ENCODE measurements at places on chromosomes 16 and 17. TPM values are rescaled to one million over a fixed set of nuclear protein-coding genes. Genes with fewer than 3 reads are reported as not detected.

Gene MYO1D
- 36.9 TPM for total RNA-seq

Gene PTX4
- not detected for total RNA-seq

Gene ZG16
- total RNA-seq: not detected

Gene ACSM2A
- total RNA-seq: not detected

Gene WNT9B
- total RNA-seq: 0.98 TPM

Gene CCL17
- total RNA-seq: not detected

Gene SPATA32
- 0.24 TPM for total RNA-seq

Gene JPH3
- 26.4 TPM for total RNA-seq

Gene PPP1R27
- not detected for total RNA-seq

GRCh38 chr17:4073983-4074830 is 68.6 kb downstream of the ZZEF1 start:
- H3K4me1 ChIP-seq: no peaks in the 10 kb centered on the region
- no peak for DNase-seq
- no peak overlapping the region for H3K27ac ChIP-seq
- no peak overlapping the region for H3K4me3 ChIP-seq

GRCh38 chr16:11449716-11450115 is 104.5 kb downstream of the RMI2 start:
- no peak overlapping the region for H3K4me3 ChIP-seq
- peaks cover 2% of the 10 kb centered on the region for H3K4me1 ChIP-seq
- DNase-seq: no peak
- peaks cover 17% of the 10 kb centered on the region for H3K27me3 ChIP-seq

DNA sequence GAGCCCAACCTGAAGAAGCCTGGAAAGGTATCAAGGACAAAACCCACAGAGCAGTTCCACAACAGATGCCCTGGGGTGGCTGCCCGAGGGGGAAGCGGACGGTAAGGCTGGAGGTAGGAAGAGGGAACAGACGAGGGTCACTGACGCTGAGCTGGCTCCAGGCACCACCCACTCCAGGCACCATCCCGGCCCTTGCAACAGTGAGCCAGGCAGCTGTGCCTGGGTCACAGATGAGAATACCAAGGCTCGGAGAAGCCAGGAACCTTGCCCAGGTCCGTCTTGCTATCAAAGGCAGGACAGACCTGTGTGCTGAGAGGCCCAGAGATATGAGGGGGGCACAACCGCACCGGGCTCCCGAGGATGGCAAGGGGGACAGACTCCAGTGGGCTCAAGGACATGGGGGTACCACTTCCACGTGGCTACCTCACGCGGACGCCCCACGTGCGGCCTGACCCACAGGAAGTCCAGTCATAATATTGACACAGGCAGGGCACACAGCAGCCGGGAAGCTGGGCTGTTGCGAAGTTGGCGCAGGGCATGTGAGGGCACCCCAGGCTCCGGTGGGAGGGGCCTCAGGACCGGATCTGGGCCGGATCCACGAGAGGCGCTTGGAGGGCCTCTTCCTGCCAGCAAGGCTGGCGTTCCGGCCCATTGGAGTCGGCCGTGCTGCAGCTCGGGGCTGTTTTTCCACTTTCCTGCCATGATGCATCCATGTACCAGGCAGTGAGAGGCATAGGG is 29.9 kb downstream of the PEMT start:
- H3K4me3 ChIP-seq: no peak overlapping the region
- no peaks in the 10 kb centered on the region for H3K36me3 ChIP-seq
- H3K4me1 ChIP-seq: peaks cover under 1% of the 10 kb centered on the region
- H3K27me3 ChIP-seq: no peaks in the 10 kb centered on the region
- no peak overlapping the region for H3K27ac ChIP-seq

- H3K4me1 ChIP-seq: no peaks in the 10 kb centered on the region
- peaks cover 8% of the 10 kb centered on the region for H3K27me3 ChIP-seq
Measured at GRCh38 chr16:3998793-3999478, 117.3 kb downstream of the ADCY9 start.

DNA sequence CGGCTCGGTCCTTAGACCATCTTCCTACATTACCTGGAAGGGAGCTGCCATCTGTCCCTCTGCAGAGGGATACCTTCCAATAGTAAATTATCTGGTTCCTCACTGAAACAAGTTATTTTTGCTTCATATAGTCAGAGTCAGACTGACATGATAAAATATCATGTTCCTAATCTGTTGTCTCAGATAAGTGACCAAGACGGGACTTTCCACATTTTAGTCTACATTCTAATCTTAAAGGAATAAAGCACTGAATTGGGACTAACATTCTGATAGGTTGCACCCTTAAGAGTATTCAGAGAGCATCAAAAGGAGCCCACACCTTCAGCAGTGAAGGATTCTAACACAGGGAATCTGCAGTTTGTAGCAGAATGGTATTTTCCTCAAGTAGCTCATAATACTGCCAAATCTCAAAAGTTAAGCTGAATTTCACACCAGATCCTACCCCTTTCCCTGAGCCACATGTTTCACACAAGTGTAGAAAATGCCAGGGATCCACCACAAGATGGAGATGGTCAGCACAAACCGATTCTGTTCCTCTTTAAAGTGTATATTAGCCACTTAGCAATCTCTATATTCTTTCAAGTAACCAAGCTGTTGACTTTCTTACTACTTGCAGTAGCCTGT is 13.4 kb downstream of the GINS2 start:
- H3K4me1 ChIP-seq: peaks cover 12% of the 10 kb centered on the region
- H3K27me3 ChIP-seq: no peaks in the 10 kb centered on the region
- no peak overlapping the region for H3K27ac ChIP-seq
- peaks cover 27% of the 10 kb centered on the region for H3K36me3 ChIP-seq

GRCh38 chr16:27174798-27175197 is 28.5 kb upstream of the KDM8 start:
- no peaks in the 10 kb centered on the region for H3K4me1 ChIP-seq
- no peak overlapping the region for H3K4me3 ChIP-seq
- H3K27ac ChIP-seq: no peak overlapping the region
- no peak for DNase-seq
- H3K36me3 ChIP-seq: no peaks in the 10 kb centered on the region
- H3K27me3 ChIP-seq: peaks cover 4% of the 10 kb centered on the region

- peaks cover 1% of the 10 kb centered on the region for H3K36me3 ChIP-seq
- H3K27ac ChIP-seq: no peak overlapping the region
- peaks cover 4% of the 10 kb centered on the region for H3K4me1 ChIP-seq
- H3K4me3 ChIP-seq: peak overlapping the region; percentile 62
Measured at GRCh38 chr16:1152123-1152638, 725 bp upstream of the CACNA1H start.

GRCh38 chr16:68037841-68038597 is 14.9 kb downstream of the DUS2 start:
- H3K4me1 ChIP-seq: no peaks in the 10 kb centered on the region
- H3K4me3 ChIP-seq: no peak overlapping the region
- no peaks in the 10 kb centered on the region for H3K27me3 ChIP-seq
- no peak overlapping the region for H3K27ac ChIP-seq

GRCh38 chr17:55294042-55294751 is 29.4 kb downstream of the HLF start:
- no peak overlapping the region for H3K4me3 ChIP-seq
- peaks cover 6% of the 10 kb centered on the region for H3K27me3 ChIP-seq
- peaks cover 6% of the 10 kb centered on the region for H3K4me1 ChIP-seq
- no peak overlapping the region for H3K27ac ChIP-seq
- H3K36me3 ChIP-seq: no peaks in the 10 kb centered on the region
- DNase-seq: no peak

DNA sequence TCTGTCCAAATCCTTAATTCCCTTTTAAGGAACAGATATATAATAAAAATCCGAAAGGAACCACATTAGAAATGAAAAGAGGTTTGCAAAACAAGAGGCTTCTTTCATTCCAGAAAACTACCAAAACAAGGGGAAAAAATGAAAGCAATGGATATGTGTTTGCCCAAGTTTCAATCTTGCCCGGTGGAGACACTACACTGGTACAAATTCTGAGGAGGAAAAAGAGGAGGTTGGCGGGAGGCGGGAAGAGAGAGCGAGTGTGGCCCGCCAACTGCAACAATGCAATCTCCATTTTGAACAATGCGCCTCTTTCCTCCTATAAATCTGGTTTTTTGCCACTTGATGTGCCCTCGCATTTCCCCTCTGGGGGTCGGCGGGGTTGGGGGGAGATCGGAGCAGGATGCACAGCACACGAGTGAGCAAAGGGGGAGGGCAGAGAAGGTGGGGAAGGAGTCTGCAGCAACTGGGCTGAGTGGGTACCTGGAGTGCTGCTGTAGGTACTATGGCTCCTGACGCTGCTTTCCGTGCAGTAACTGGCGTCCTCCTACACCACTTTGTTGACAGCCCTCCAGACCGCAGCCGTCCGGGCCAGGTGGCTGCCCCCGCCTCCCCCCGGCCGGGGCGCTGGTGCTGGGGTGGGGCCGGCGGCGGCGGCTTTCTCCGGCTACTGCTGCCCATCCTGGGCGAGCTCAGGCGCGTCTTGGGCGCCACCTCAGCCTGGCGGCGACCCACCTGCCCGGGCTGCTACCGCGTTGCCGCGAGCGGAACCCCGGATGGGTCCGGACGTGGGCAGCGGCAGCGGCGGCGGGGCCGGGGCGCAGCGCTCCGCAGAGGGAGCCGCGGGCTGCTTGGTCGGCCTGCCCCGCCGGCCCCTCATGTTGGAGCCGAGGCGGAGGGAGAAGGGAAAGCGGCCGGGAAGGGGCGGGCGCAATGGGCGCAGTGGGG is 93.8 kb upstream of the PLEKHM1 start:
- H3K4me1 ChIP-seq: peaks cover 22% of the 10 kb centered on the region
- DNase-seq: peak; percentile 70
- peaks cover 5% of the 10 kb centered on the region for H3K36me3 ChIP-seq
- H3K4me3 ChIP-seq: peak overlapping the region; percentile 91
- peaks cover 3% of the 10 kb centered on the region for H3K27me3 ChIP-seq
- H3K27ac ChIP-seq: peak overlapping the region; percentile 99

- H3K27ac ChIP-seq: no peak overlapping the region
- DNase-seq: no peak
- H3K4me1 ChIP-seq: peaks cover 21% of the 10 kb centered on the region
Measured at GRCh38 chr16:66616592-66616991, 12.1 kb downstream of the CMTM3 start.

DNA sequence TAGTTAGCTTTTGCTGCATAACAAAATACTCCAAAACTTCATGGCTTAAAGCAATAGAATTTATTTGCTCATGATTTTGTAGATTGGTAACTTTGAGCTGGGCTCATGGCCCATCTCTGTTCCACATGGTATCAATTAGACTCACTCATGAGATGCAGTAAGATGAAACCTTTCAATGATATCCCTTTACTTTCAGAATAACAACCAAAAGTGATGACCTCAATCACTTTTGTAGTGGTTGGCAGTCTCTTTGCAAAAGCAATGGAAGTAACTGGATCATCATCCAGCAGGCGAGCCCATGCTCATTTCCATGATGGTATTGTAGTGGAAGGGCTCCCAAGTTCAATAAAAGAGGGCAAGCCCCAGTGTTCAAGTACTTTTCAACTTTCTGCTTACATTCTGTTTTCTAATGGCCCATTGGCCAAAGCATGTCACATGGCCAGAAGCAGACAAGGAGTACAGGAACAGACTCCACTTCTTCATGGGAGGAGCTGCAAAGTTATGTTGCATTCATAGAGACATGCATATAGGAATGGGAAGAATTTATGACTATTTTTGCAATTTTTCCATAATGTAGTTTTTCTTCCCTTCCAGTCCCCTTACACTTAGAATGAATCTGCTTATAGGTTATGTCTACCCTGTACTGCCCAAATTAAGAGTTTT is 41.7 kb downstream of the EFCAB5 start:
- no peaks in the 10 kb centered on the region for H3K27me3 ChIP-seq
- DNase-seq: no peak

DNA sequence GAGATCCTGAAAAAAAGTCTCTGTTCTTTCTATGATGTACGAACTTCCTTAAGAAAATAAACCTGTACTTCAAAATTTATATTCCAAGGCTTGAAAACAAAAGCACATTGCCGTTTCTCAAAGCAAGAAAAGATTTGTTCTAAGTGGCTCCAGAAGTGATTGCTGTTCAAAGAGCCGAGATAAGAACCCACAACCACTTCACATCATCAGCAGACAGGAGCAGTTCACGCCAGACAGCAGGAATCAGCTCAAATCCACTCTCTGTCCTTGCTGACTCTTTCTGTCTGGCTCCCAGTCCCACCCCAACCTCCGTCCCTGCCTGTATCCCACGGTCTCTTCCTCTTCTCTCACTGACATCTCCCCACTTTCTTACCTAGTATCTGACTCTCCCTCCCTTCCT is 85.0 kb upstream of the MYOCD start:
- H3K4me3 ChIP-seq: no peak overlapping the region
- H3K36me3 ChIP-seq: peaks cover 3% of the 10 kb centered on the region
- peaks cover 3% of the 10 kb centered on the region for H3K27me3 ChIP-seq
- H3K4me1 ChIP-seq: peaks cover 24% of the 10 kb centered on the region
- no peak for DNase-seq

All from progenitor cell of endocrine pancreas (in vitro differentiated cells).